GM04504 (cell line): ENCODE measurements at places on chromosomes 6 and 20.

- no peak for DNase-seq
These were observed 197.9 kb upstream of the KCNK16 start for GRCh38 chr6:39520411-39520810.

DNA sequence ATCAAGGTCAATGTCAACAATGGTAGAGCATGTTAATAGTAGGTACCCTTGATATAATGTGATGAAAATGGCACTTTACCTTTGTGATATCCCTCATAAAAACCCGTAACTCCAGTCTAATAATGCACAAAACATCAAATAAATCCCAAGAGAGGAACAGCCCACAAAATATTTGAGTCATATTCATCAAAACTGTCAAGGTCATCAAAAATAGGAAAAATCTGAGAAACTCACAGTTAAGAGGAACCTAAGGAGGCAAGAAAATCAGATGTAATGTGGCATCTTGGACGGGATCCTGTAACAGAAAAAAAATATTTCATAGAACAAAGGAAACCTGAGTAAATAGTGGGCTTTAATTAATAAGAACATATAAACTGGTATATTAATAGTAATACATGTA lies 25.5 kb upstream of the OSTM1 start:
- no peak for DNase-seq

GRCh38 chr6:37696220-37696840 lies 1.4 kb downstream of the MDGA1 start:
- DNase-seq = no peak

GRCh38 chr6:4668271-4669179 lies 107.7 kb upstream of the CDYL start:
- no peak for DNase-seq

DNA sequence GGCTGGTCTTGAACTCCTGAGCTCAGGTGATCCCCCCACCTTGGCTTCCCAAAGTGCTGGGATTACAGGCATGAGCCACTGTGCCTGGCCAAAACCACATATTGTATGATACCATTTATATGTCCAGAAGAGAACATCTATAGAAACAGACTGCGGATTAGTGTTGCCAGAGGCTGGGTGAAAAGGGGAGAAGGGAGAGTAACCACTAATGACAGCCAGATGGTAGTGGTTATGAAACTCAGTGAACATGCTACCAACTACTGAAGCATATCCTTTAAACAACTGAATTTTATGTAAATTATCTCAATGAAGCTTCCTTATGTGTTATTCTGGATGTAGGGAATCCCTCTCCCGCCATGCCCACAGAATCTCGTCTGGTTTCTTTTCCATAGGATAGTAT lies 15.7 kb downstream of the SLC23A2 start:
- peak; percentile 30 for DNase-seq

GRCh38 chr6:45419571-45420082 lies 41.9 kb upstream of the SUPT3H start:
- DNase-seq = no peak

GRCh38 chr6:116118608-116119007 lies 7.3 kb downstream of the COL10A1 start:
- peak; percentile 32 for DNase-seq

DNA sequence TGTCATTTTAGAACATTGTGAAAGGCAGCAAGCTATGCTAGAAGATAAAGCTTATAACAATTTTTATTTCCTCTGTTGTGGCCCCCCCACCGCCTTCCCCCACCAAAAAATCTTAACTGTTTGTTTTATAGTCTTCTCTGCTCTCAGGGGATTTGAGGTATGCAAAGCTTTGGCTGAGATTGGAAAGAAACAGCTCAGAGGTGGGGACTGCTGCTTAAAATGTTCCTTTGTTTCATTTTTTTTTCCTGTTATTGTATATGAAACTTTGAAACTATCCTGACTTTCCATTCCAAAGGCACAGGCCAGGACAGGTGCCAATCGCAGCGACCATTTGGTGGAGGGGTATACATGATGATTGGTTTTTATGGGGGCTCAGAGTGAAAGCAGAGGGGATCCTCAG lies 114.7 kb upstream of the PHACTR1 start:
- DNase-seq = no peak

- no peak for DNase-seq
These were observed 8.4 kb downstream of the KHDC1L start for GRCh38 chr6:73216859-73217258.

DNA sequence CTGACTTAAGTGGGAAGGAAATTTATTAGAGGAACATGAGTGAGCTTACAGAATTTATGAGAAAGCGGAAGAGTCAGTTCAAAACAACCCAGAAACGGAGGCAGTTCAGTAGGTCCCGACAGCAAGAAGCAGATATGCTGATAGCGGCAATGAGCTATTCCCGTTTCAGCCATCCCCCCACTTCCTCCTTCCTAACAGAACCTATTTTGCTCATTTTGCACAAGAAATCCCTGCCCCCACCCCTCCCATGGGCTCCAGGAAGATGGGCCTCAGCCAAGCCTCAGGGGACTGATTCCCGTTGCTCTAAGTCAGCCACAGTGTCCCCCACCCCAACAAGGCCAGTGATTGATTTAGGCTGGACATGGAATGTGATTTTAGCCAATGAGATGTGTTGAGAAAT lies 157.5 kb downstream of the CEBPB start:
- no peak for DNase-seq

- no peak for DNase-seq
These were observed 124.6 kb downstream of the SLC23A2 start for GRCh38 chr20:4876731-4877130.

DNA sequence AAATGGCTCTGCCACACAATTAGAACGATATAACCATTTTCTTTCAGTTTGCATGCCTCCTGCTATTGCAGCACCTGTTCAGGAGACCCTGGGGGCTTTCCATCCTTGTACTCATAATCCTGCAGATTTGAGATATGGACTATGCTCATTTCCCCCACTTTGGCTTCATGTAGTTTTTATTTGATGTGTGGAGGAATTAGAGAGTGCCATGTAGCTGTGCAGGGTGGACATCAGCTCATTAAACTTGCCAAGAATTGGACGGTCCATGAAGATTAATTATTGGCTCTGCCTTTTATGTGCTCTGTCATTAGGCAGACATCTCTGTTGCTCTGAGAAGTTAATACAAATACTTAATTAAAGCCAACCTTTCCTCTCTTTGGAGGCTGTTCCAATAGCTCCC lies 66.2 kb upstream of the CD83 start:
- DNase-seq = no peak

DNA sequence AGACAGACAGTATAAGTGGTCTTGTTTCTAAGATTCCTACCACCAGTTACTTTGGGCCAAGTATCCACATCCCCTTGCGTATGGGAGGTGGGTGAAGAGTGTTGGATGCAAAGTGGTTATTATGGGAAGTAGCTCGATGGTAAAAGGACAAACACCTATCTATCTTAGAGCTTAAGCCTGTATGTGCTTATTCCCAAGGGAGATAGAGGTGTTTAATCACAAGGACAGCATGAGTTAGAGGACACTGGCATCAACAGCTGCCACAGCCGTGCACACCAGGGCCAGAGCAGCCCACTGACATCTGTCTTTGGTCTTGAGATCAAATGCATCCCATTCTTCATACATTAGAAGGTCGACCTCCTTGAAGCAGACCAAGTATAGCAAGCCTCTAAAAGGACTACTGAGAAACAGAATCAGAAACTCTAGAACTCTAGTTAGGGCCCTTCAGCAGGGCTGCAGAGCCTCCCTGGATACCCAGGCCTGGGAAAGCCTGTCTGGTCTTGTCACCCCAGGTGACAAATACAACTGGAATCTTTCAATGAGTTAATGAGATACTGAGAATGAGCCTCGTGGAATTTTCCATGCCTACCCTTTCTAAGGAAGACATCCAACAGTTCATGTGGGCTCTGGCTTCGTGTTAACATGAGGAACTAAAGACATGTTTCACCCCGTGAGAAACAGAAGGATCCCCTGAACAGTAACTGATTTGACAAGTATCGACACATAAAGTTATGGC lies 28.7 kb downstream of the TXNDC5 start:
- DNase-seq = no peak

DNA sequence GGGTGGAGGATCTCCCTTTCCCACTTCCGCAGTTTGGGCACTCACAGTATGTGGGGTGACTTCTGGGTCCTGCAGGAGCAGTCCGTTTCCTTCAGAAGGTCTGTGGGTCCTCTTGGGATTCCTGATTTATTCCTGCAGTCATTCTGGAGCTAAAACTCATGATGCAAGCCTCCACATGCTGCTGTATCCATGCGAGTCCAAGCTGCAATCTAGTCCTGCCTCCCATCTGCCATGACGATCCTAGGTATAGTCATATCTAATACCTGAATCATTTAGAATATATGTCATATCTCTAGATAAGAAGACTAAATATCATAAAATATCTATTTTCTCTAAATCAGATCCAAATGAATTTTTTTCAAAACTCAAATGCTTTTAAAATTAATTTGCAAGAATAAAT lies 103.4 kb upstream of the AHI1 start:
- no peak for DNase-seq

DNA sequence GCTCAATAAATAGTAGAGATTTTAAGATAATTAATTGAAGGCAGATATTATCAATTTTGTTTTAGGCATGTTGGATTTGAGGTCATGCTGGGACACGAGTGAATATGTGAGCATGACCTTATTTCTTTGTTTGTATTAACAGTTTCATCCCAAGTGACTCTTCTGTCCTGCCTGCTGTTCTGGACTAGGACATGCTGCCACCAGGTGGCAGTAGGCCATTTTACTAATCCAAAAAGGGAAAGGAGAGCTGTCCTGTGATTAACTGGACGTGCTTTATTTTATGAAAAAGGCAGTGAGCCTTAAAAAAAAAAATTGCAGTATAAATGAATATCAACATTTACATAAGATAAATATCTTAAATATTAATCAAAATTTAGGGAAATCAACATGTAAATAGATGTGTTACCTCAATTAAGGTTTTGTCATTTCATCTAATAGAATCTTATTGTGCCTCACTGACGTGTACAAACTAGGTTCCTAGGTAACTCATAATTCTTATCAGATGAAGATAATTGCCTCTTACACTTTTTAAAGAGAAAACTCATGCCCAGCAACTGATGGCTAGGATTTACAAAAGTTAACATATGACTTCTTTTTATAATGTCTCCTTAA lies 49.8 kb downstream of the FRK start:
- DNase-seq = peak; percentile 44

DNA sequence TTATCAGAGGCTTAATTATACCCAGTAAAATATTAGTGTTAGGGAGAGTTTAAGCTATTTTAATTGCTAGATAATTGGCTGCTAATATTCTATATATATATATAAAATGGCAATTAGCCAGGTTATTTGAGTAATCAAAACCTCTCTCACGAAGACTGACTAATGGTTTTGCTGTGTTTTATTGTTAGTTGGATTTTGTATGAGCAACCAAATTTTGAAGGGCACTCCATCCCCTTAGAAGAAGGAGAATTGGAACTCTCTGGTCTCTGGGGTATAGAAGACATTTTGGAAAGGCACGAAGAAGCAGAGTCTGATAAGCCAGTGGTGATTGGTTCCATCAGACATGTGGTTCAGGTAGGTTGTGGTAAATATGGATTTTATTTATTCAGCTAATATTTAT lies 102.2 kb downstream of the RTN4IP1 start:
- no peak for DNase-seq

- DNase-seq = no peak
These were observed 5.3 kb downstream of the ARHGAP18 start for GRCh38 chr6:129704708-129705107.

GRCh38 chr20:57174737-57175136 lies 91.7 kb downstream of the BMP7 start:
- DNase-seq = no peak

- no peak for DNase-seq
These were observed 477.2 kb upstream of the SULF2 start for GRCh38 chr20:48262466-48262865.

DNA sequence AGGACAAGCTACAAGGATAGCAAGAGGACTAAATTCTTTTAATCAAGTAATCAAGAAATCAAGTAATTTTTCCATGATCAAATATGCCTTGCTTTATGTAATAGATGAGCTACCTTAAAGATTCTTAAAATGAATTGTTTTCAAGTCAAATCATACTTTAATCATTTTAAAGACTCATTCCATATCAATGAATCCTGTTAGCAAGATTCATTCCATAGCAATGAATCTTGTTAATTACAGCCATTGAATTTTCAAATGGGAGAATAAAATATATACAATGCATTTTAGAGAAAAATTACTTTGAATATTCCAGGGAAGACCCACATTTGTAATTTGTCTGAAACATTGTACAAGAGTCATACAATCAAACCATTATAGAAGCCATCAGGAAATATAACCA lies 145.7 kb downstream of the RFX6 start:
- no peak for DNase-seq

DNA sequence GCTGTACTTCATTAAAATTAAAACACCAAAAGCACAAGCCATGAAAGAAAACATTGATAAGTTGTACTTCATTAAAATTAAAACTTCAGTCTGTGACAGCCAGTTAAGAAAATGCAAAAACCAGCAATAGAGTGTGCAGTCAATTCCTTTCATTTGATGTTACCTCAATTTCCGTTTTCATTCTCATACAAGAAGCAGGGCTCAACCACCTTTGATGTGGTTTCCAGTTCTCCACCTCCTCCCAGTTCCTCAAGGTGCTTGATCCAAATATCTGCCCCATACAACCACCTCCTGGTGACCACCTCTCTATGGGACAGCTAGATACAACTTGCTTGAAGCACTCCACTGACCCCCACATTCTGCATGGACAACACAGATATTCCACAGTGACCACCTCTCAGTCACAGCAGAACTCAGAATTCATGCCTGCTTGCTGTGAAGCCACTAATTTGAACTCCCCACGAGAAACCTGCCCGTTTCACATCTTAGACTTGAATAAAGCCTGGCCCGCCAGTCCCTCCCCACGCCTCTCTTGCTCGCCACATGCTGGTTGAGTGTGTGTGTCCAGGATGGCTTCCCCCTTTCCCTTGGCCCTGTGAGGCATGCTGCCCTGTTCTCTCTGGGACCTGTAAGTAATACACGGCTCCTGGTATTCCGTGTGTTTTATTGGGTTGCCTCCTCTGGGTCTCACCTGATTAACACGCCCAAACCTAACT lies 66.1 kb downstream of the FAM50B start:
- DNase-seq = no peak

DNA sequence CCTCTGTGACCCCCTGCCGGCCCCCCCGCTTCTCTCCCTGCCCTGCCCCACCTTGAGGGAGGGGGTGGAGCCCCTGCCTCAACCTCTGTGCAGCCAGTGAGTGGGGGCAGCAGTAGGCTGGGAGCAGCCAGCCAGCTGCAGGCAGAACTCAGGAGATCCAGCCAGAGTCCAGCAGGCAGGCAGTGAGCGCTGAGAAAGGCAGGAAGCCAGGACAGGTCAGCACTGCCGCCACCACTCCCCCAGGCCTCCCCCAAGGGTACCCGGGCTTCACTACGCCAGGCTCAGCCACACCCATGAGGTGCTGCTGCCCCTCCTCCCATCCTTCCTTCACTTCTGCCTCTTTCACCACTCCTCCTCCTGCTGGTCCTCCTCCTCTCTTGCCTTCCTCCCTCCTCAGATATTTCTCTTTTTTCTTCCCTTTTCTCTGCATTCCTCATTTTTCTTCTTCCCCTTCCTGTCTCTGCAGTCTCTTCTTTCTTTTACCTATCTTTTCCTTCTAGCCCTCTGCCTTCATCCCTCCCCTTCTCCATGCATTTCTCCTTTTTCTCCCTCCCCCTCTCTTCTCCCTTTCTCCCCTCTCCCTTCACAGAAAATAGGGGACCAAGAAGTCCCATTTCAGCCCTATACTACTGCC lies 11.5 kb downstream of the TMEM63B start:
- no peak for DNase-seq
